CD8-positive, alpha-beta T cell (primary cell): ENCODE measurements at places on chromosomes 2 and 18. TPM values are rescaled to one million over a fixed set of nuclear protein-coding genes. Genes with fewer than 3 reads are reported as not detected.

DNA sequence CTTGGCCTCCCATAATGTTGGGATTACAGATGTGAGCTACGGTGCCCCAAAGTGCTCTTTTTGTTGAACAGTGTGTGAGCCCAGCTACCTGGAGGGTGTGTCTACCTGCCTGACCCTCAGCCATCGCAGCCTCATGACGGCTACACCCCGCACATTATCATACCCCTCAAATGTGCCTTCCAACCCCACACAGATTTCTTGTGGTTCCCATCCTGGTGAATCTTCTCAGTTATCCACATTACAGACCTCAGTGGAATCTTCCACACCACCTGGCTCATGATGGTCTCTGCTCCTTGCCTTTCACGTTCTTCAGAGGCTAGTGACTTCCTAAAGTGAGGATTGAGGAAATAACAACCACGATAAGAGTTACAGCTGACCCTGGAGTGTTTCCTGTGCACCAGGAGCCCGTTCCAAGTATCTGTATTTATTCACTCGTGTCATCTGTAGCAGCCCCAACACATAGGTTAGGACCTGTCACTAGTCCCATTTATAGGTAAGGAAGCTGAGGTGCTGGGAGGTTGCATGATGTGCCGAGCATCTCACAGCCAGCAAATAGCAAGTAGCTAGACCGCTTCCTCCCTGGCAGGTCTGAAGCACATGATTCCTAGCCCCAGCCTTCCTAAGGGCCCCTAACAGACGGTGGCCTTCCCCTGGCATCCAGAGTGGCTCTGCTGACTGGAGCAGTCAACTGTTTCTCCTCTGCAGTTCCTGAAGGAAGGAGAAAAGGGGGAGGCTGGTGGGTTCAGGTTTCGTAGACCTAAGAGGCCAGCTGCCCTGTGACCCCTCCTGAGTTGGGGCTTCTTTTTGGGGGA is 47.3 kb downstream of the TCF7L1 start:
- no peak for DNase-seq

DNA sequence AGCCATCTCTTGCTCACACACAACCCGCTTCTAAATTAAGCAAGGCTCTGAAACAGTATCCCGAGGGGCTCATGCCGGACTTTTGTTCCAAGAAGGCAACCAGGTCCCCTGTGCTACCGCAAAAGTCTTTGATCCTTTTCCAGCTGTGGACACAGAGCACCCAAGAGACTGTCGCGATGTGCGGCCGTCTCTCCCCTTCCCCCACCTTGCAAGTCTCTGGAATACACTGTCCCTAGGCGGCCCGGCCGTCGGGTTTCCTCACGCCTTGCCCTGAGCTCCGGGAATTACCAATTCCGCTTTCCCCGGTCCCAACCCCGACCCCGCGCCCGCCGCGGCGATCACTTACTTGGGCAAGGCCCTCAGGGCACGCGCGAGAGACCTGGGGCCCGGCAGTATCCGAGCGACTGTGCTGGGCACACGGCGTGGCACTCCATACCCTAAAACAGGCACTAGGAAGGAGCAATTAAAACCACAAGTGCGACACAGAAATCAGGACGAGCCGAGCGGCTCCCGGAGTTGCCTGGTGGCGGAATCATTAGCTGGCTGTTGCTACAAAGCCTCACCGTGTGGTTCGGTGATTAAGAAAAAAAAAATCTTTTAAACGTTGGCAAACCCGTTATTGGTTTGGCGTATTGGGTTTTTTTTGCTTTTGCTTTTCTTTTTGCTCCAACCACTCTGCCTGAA is 2.2 kb upstream of the DLX1 start:
- no peak for DNase-seq

DNA sequence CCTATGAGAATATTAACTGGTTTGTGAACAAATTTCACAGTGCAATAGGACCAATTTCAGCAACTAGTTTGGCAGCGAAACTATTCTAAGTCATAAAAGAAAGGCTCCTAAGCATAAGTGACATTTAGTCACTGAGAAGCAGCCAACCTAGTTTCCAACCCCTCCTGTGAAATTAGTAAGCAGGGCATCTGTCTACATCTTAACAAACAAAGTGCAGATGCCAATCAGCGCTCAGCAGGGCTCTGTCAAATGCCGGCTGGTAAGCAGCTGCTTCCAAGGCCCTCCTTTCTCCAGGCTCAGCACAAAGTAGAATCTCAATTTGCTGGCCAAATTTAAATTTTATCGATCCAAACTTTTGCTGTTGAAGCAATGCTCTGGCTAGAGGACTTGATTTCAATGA is 124.7 kb downstream of the ICOS start:
- DNase-seq: no peak

DNA sequence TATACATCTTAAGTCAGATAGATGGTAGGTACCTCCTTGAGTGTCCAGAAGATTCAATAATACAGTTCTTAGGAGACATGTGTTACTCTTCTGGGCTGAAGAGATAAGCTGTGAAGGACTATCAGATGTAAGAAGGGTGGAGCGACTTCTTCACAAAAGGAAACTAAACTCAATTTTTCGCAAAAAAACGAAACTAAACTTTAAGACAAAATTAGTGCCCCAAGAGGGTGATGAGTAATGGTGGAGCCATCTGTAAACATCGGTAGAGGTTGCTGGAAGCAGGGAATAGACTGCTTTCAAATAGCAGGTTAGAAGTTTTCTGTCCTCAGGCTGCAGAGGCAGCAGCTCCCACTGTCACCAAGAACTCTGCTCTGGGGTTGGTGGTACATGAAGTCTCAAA is 111.6 kb upstream of the TACR1 start:
- DNase-seq: no peak

The ABCG5 gene
- not detected for total RNA-seq

The BOK gene
- total RNA-seq: not detected

DNA sequence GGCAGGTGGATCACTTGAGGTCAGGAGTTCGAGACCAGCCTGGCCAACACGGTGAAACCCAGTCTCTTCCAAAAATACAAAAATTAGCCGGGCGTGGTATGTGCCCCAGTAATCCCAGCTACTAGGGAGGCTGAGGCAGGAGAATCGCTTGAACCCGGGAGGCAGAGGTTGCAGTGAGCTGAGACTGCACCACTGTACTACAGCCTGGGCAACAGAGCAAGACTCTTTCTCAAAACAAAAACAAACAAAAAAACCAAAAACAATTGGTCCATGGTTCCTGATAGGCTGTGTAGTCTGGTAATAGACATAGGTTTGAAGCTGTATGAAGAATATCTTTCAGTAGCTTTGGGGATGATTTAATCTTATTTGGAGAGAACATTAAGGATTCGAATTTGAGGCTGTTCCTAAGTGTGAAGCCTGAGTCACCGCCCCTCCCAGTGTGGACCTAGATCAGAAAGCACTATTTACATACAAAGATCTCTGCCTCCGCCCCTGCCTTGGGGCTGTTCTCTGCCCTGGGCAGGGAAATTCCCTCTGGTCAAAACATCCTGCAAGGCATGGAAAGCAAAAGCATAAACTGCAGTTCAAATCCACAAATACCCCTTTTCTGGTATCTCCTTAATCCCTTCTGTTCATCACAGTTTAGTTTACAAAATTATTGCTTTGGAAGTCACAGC is 52.8 kb upstream of the PMAIP1 start:
- no peak for DNase-seq

The ZAP70 gene
- 512 TPM for total RNA-seq

- no peak for DNase-seq
Measured at GRCh38 chr18:22020867-22021370, 148.5 kb upstream of the GATA6 start.

- DNase-seq: peak; percentile 52
Measured at GRCh38 chr2:96637385-96638143, 548 bp downstream of the KANSL3 start.

The SKOR2 gene
- total RNA-seq: not detected

GRCh38 chr2:171923206-171923605 is 945 bp downstream of the HAT1 start:
- no peak for DNase-seq

The MC4R gene
- not detected for total RNA-seq

- no peak for DNase-seq
Measured at GRCh38 chr18:24104486-24104885, 34.4 kb upstream of the CABYR start.

The NEU2 gene
- total RNA-seq: not detected

DNA sequence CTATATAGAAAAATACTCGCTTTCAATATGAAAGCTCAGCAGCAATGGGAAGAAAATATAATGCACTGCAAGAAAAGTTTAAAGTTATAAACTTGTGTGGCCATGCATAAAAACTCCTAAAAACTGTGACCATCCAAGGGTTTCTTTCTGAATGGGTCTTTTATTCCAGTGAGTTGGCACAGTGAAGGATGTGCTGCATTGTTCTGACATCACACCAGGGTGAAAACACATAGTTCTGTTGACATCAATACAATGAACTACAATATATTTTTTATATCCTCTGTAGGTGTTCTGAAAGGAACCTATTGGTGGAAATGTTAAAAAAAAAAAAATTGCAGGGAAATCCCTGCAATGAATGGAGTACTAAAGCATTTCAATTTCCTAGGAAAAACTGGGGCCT is 80.2 kb downstream of the CDH20 start:
- no peak for DNase-seq

DNA sequence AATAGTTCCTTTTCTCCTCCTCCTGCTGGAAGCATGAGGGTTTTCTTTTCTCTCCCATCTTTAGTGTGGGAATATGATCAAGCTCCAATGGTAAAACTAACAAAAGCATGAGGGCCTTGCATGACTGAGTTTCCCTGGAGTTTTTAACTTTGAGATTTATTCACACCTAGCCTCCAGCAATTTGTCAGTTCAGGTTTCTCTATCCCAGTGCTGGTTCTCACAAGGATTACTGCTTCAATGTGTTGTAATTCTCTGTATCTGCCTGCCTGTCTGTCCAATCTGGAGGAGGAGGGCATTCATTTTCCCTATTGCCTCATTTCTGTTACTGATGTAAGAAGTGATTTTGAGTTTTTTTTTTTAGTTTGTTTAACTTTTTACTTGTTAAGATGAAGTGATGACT is 57.6 kb upstream of the RPRM start:
- no peak for DNase-seq

GRCh38 chr2:199261936-199262335 is 195.8 kb downstream of the SATB2 start:
- DNase-seq: no peak

The LYG2 gene
- total RNA-seq: not detected

The PRKCE gene
- 26.7 TPM for total RNA-seq

DNA sequence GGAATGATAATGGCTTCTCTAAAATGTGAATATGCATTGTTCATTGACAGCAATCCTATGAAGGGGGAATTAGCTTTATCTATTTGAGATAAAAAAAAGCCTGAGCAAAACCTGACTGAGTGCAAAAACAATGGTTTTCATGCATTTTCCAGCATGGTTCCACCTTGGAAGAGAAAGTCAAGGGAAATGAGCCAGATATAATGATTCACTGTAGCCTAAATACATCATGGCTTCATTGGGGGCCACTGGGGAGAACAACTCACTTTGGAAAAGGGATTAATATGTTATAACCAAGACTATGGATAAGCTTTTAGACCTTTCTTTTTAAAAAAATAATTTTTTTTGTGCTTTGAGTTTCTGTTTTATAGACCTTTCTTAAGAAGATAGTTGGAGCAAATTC is 679.7 kb downstream of the NYAP2 start:
- DNase-seq: no peak
